ENCODE measurements at places on chromosomes 6 and 20.

- DNase-seq: no peak
Observed at GRCh38 chr20:51160821-51161220, 137.9 kb upstream of the KCNG1 start.

DNA sequence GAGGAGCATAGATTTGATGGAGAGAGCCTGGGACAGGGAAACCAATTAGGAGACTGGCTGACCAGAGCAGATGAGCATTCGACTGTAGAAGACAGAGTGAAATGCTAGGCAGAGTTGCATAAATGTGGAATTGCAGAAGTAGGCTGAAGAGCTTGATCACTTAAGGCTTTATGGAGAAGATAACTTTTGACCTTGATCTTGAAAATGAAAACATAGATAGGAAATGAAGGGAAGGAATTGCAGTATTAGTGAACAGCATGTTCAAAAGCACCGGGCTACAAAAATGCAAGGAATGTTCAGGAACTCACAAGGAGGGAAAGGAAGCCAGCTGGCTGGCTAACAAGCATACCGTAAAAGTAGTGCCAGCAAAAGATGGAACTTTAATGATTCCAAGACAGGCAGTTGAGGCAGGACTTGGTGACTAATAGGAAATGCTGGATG is 20.5 kb upstream of the LTV1 start:
- peak; percentile 71 for DNase-seq

- no peak for DNase-seq
Observed at GRCh38 chr6:156160795-156161165, 616.4 kb upstream of the ARID1B start.

- DNase-seq: no peak
Observed at GRCh38 chr6:132491881-132492280, 21.0 kb downstream of the STX7 start.

GRCh38 chr6:38508894-38509293 is 130.8 kb downstream of the BTBD9 start:
- DNase-seq: no peak

- DNase-seq: no peak
Observed at GRCh38 chr20:32236048-32236533, 28.4 kb downstream of the POFUT1 start.

GRCh38 chr6:18681832-18682503 is 294.8 kb downstream of the RNF144B start:
- DNase-seq: no peak

DNA sequence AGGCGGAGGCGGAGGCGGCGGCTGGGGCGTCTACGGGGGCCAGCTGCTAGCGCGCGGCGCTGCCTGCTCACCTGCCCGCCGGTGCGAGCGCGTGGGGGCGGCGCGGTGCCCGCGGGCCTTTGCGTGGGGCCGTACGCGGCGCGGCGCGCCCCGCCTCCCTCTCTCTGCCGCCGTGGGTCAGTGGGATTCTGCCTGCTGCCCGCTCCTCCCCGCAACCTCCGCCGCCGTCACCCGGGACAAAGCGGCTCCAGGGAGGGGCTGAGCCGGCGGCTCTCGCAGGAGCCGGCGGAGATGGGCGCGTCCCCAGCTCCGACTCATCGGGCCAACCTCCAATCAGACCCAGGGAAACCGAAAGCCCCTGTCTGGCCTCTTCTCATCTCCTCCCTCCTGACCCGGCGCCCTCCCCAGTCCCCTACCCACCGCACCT is at the start of gene RCAN2:
Gene RCAN2, minus strand, starts transcription at position 249 of the 427 bp plus-strand sequence.
- peak; percentile 90 for DNase-seq
